ENCODE measurements at places on chromosomes 3 and 15.

GRCh38 chr3:141738891-141739363 is 829 bp downstream of the RNF7 start:
- peak; percentile 47 for DNase-seq

DNA sequence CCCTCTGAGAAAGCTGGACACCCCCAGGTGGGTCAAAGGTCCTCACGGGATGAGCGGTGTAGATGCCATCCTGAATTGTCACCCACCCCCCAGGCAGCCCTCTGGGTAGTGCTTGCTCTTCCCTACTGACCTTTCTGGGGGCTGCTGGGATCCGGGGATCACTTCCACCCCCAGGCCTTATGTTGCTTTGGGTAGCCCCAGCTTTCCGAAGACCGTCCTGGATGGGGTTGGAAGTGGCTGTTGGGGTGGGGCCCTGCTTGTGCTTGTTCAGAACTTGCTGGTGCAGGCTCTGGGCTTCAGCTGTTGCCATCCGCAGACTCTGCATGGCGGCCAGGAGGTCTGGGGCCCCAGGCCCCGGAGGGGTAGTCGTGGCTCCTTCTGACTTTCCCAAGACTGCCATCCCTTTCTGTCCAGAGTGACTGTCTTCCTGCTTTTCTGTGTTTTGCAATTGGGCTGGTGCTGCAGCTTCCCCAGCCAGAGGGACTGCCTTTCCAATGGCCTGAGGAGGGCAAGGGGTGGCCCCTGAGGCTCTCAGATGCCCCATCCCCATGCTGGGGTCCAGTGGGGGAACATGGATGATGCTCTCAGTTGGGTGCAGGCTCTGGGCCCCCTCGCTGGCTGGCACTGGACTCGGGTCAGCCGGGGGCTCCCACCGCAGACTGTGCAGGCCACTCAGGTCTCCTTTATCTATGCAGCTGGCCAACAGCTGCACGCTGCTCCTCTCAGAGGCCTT is 6.3 kb downstream of the XIRP1 start:
- no peak for DNase-seq

DNA sequence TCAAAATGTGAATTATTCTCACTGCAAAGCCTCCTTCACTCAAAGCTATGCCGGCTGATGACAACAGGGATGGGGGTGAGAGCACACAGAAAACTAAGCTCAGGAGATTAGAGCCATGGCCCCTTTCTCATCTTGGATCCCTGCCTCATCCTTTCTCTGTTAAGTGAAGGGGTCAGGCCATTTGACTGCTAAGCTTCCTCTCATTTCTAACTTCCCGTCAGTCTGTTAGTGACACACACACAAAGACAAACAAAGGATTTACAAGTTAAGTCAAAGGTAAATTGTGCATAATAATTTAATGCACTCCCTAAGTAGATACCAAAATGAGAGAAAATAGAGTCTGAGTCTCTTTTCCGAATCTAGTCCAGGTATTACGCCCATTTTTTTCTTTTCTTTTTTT is 1.2 kb downstream of the SS18L2 start:
- peak; percentile 58 for DNase-seq

DNA sequence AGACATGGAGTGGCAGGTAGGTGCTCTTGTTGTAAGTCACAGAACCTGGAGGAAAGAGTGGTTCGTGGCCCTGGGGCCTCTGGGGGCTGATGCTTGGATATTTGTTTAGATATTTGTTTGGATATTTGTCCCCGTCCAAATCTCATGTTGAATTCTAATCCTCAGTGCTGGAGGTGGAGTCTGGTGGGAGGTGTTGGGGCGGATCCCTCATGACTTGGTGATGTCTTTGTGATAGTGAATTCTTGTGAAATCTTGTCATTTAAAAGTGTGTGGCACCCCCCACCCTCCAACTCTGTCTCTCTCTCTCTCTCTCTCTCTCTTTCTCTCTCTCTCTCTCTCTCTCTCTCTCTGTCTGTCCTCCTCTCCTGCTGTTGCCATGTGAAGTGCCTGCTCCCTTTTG is 122.4 kb downstream of the LPP start:
- DNase-seq = no peak

- no peak for DNase-seq
Measured at GRCh38 chr3:137766876-137767537, 2.9 kb downstream of the SOX14 start.

DNA sequence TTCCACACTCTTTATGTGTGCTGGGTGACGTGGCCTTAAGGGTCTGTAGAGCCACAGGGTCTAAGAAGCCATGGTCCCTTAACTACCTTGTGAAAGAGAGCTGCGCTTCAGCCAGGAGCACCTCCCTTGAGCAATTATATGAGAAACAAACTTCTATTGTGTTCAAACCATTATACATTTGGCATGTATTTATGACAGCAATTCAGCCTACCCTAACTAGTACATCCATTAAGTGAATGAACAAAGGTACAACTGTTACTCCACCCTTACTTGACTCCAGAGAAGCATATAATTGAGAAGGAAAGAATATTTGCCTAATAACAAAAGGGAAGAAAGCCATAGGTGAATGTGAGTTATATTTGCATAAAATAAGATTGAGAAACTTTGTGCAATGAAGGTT is 69.8 kb upstream of the BOC start:
- no peak for DNase-seq

DNA sequence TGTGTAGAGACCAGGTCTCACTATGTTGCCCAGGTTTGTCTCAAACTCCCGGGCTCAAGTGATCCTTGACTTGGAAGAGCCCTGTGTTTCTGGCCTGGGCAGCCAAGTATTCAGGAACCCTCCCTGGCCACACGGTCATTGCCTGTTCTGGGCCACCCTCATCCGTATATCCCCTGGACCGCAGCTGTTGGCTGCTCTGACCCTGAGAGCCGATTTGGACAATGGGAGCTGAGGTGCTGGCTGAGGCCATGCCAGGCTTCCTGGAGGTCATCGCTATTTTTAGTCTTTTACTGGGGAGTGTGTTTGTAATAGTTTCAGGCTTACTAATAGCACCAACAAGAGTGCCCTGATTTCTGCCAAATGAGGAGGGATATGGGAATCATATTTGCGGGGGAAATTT is 60.7 kb downstream of the ADAMTS7 start:
- no peak for DNase-seq

- DNase-seq = no peak
Measured at GRCh38 chr3:196207159-196207832, 3.9 kb downstream of the ZDHHC19 start.

DNA sequence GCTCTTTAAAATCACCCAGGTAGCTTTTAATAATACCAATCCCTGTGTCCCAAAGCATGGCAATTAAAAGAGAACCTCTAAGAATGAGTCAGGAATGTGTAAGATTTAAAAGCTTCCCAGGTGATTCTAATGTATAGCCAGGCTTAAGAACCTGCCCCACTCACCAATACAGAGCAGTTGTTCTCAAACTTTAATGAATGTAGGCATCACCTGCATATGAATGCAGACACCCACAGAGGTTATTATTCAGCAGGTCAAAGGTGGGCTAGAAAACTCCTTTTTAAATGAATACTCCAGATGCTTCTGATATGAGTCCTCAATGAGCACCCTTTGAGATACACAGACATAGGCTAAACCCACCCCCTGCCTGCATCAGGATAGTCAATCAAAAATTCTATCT is 298.1 kb upstream of the KCNMB2 start:
- no peak for DNase-seq

GRCh38 chr3:52227766-52228165 is 2.3 kb upstream of the TLR9 start:
- DNase-seq = no peak

DNA sequence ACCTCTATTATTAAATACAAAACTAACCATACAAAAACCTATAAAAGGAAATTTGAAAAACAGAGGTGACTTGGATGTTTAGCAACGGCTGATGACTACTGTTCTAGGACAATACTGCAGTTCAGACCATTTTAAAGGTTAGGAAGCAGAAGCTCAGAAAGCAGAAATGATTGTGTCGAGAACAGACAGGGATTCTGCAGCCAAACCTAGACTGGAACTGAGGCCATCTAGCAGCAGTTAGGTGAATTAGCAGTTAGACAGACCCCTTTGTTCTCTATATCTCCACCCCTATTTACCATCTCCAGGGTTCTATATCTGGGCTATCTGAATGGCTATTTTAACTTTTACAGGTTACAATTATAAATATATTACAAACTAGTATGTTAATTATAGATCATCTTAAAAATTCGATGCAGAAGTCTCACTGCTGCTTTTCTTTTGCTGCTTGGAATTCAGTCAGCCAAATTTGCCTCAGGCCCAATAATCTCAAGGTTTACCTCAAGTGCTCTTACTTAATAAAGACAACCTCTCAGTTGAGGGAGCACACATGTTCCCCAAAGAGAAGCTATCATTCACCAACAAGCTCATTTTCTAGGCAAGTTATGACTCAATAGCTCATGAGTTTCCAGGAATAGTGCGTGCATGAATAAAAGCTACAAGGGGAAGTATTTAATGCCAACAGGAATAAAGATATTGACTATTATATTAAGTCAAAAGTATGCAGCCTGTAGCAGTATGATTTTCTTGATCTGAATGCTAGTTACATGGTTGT is 9.3 kb upstream of the IL1RAP start:
- peak; percentile 28 for DNase-seq

DNA sequence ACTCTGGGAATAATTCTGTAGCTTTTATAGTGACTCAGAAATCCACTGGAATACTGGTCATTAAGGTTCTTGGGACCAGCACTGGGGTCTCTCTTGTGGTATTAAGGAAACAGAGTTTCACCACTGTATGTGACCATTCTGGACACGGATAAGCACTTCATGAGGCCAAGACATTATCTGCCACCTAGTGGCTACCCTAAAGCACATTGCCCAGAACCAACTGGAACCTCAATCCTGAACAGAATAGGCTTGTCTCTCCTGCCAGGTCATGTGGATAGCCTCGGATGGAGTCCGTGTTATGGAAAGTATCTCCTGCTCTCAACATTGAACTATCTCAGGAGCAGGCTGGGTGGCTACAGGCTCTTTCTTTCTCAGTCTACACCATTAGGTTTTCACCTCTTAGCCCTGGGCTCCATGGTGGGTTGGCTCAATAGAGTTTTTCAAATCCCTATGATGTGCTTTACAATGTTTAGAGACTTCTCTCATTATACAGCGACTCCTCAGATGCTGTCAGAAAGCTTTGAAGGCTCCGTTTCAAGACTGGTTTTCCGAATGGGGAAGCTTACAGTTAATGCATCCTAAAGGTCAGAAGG is 167.6 kb upstream of the ST8SIA2 start:
- no peak for DNase-seq

DNA sequence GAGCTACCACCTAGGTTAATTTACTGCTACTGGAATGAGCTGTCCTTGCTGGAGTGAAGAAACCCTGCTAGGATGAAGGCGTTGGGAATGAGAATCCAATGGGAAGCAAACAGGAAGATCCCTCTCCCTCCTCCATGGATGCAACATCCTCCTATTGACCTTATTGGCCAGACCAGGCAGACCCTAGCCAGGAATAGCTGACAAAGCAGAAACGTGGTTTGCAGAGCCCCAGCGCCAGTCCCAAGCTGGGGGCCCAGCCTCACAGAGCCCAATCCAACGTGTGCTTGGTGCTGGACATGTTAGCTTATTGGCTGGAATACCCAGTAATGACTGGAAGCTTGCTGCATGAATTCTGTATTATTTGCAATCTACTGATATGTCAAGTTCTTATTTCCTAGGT is 273.1 kb downstream of the LRTM1 start:
- DNase-seq = no peak

- no peak for DNase-seq
Measured at GRCh38 chr15:60718661-60719069, 239.7 kb upstream of the ICE2 start.

- DNase-seq = peak; percentile 73
Measured at GRCh38 chr3:100210772-100211135, 50.0 kb upstream of the TBC1D23 start.

DNA sequence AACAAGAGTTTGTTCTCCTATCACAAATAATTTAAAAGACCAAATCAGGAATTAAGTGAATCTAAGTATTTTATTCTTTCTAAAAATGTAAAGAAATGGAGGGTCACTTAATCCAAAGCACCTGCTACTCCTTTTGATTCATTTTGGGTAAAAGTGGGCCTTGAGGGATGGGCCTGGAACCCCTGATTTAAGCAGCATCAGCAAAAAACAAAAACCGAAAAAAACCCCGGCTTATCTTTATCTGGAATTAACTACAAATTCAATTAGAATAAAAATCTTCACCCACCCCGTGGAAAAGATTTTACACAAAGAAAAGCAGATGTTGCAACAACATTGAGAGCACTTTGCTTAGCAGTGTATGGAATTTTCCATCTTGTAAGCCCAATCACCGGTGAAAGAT is 1018.2 kb downstream of the MCTP2 start:
- no peak for DNase-seq

GRCh38 chr3:115361806-115362205 is 214.7 kb upstream of the ZBTB20 start:
- no peak for DNase-seq

GRCh38 chr3:36678216-36679013 is 85.9 kb downstream of the DCLK3 start:
- no peak for DNase-seq

DNA sequence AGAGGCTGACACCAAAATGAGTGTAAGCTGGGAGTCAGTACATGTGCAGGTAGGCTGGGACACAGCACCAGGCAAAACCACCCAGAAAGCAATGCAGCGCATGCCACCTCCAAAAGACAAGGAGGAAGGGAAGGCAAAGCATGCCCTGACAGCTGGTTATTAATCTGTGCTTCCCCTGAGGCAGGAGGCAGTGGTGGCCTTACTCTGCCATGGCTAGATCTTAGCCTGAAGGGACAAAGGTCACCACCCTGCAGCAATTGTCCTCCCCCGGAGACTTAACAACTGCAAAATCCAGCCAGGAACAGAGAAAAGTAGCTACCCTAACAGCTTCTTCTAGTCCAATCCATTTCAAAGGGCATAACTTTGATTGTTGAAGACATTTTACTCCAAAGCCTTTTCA is 73.7 kb downstream of the PLD1 start:
- no peak for DNase-seq
